ENCODE measurements at places on chromosomes 13 and 19.

- no peak for DNase-seq
Measured at GRCh38 chr13:73096638-73097037, 37.8 kb downstream of the KLF5 start.

- no peak for DNase-seq
Measured at GRCh38 chr13:40043764-40044163, 388.3 kb downstream of the COG6 start.

GRCh38 chr19:38904581-38905539, 5.1 kb downstream of the NFKBIB start:
- DNase-seq, result no peak

DNA sequence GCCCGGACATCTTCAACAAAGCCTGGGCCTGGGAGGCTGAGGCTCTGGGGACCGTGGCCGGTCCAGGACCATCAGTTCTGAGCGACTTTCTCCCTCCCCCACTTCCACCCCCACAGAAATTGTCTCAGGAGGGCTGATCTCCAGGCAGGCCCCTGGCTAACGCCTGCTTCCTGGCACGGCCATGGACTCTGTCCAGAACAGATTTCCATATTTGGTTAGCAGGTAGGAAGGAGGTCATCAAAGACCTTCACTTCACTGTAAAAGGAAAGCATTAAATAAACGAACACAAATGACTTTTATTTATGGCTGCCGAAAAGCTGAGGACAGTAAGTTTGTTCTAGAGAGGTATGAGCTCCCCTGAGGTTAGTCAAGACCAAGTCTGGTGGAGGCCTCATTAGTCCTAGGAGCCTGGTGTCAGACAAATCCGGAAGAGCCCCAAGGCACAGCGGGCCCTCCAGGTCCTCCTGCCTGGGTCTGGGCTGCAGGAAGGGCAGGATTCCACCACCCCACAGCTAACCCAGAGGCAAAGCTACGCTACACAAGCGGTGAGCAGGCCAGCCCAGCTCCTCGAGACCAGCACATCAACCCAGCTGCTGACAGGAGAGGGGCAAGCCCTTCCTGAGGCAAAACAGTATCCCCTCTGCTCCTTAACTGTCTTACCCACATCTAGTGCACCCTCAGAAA, 4.6 kb upstream of the PLPP2 start:
- no peak for DNase-seq

GRCh38 chr13:101325423-101325822, 90.9 kb downstream of the NALCN start:
- no peak for DNase-seq

DNA sequence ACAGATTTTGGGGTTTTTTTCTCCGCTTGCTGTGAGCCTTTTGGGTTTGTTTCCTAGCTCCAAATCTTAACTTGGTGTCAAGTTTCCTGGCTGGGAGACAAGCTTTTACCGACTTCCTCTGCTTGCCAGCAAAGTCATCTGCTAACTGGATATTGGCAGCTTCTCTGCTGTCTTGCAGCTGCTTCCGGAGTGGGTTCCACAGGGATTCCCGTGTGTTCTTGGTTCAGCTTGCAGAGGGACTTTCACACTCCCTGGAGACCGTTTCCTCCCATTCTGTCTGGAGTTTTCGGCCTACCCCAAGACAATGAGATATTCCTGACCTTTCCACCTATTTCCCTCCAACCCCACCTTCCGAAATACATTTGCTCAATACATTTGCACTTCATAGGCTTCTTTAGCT, 2.2 kb upstream of the COLGALT1 start:
- DNase-seq, result no peak

DNA sequence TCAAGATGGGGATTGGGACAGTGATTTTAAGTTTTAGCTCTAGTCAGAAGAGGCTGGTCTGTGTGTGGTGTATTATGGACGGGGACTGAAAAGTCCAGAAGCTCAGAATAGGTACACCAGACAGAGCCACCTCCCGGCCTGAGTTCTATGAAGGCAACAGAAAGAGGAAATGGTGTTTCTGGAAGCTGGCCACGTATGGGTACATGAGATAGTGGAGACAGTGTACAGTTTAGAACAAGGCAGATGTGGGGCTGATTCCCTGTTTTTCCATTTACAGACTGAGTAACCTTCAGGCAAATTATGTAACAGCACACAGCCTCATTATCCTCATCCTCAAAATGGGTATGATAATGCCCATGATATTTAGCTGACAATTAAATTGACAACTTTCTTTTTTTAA, 1.3 kb downstream of the ZNF175 start:
- DNase-seq, result no peak

- no peak for DNase-seq
Measured at GRCh38 chr19:31392464-31392863, 43.2 kb upstream of the TSHZ3 start.

DNA sequence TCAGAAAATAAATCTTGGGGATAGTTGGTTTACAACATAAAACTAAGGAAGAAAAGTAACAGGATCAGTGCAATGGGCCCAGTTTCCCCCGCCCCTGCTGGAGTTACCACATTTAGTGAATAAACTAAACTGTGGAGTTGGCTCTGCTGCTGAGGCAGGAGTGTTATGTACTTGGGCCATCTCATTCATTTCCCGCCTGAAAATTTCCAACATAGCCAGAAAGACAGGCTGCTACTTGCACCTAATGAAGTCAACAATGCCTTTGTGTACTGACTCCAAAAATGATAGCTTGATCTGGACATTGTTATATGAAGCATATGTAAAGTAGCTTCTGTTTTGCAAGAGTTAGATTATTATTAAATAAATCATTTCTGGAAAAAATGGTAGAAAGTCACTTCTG, 7.9 kb upstream of the RNASEH2B start:
- DNase-seq, result no peak

GRCh38 chr13:93289842-93290241, 63.2 kb downstream of the GPC6 start:
- no peak for DNase-seq

DNA sequence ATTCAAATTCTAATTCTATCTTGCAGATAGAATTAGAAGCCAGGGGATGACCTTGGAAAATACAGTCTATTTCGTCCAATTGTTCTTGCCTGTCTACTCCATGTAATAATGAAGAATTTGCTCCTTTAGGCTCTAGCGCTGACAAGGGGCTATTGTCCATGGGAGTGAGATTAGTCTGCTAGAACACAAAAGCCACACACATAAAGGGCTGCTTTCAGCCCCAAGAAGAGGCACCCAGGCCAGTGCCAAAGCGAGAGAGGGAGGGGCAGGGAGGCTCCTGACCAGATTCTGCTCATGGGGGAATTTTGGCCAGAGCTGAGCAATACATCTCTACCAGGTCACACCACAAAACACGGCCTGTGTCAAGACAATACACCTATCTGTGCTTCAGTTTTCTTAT, 1306.9 kb downstream of the UQCRFS1 start:
- no peak for DNase-seq

DNA sequence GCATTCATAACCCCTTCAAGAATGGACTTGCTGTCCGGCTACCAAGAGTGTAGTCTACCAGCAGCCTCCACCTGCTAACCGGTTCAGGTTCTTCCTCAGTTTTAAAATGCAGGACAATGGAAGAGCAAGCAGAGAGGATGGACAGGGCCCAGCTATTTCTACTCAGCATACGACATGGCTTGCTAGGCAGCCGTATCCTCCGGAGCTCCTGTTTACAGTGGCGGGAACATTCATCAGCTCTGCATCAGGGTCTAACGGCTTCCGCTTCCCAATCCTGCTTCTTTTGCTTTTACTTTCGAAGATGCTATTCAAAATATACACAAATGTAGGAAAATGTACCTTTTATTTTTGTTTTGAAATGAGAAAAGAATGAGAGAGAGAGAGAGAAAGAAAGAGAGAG, 118.5 kb downstream of the TRPC4 start:
- no peak for DNase-seq

GRCh38 chr19:5157186-5157585, 183.4 kb downstream of the PTPRS start:
- DNase-seq, result no peak

DNA sequence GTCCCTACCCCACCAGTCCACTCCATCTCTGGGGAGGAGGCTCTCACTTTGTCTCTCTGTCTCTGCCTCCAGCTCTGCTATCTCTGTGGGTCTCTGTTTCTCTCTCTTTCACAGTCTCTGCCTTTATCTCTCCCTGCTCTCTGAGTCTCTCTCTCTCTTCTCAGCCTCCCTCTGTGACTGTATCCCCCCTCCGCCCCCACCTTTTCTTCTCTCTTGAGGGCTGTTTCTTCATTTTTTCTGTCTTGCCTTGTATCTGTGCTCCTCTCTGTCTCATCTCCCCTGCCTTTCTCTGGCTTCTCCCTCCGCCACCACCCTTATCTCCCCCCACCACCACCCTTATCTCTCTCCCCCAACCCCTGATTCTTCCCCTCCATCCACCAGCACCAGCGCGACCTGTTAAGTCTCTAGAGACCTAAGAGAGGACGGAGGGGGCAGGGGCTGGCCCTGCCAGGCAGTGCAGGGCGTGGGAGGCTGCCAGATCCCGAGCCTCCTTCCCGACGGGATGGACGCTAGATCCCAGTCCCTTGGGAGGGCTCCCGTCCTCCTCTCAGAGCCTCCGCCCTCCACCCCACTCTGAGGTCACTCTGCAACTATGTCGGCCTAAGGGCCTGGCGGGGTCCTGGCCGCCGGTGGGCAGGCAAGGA, 1.0 kb downstream of the AXL start:
- no peak for DNase-seq

DNA sequence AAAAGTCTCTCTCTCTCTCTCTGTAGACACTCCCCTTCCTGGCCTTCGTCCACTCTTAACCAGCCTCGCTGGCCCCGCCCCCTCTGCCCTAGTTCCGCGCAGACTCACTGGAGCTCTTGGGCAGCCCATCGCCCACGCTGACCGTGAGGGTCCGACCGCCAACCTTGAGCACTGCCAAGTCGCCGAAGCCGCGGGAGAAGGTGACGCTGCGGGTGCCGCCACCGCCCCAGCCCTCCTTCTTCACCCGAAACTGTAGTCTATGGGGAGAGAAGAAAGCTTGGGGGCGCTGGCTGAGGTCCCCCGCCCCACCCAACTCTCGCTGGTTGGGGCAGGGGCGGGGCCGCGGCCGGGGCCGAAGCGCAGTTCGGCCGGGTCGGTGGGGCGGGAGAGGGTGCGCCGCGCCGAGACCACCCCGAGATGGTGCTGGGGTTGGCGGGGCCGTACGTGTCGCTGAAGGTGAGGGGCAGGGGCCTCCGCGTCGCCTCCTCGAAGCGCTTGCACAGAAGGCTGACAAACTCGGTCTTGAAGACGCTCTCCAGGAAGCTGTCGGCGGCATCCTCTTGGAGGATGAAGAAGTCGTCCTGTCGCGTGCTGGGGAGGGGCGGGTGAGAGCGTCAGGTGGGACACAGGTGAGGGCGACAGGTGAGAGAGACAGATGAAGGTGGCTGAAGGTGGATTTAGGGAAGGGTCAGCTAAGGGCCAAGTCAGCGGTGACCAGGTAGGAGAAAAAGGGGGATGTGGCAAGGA, 12.6 kb upstream of the ZNF414 start:
- DNase-seq, result no peak

DNA sequence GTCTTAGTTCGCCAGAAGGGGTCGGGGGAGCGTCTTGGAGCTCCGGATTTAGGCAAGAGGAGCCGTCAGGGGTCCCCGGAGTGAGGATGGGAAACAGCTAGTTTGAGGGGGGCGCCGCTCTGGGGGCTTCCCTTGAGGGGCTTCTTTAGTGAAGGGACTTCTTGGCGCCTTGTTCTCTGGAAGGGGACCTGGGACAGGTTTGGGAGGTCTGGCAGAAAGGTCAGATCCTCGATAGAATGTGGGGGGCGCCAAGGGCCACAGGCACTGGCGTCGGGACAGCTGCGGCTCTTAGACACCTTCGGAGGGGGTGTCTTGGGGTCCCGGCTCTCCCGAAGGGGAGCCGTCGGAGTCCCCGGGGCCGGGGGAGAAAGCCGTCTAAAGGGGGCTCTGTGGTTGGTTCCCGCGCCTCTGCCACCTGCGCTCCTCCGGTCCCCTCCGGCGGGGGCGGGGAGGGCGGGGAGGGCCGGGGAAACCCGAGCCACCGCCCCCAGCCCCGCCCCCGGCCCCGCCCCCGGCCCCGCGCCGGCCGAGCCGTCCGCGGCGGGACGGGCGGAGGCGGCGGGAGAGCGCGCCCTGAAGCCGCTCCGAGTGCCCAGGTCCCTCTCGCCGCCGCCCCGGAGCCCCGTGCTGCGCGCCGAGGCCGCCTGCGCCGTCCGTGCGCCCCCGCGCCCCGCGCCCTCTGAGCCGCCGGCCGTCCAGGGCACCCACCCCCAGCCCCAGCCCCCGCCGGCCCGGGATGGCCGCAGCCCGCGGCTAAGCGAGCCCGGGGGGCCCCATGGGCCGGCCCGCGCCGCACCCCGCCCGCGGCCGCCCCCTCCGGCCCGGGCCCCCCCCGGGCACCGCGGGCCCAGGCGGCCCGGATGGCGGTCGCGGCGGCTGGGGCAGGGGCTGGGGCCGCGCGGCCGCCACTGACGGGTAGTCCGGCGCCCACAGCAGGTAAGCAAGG, at the start of gene NRTN:
TSS of gene NRTN (plus strand) at position 552 of the 946 bp plus-strand sequence. CDS start 19,099 bp downstream, outside the sequence.
- DNase-seq, result peak; percentile 68

- DNase-seq, result no peak
Measured at GRCh38 chr19:34241513-34242337, 12.6 kb upstream of the GARRE1 start.

- DNase-seq, result no peak
Measured at GRCh38 chr19:38151242-38151641, 72.8 kb downstream of the DPF1 start.

GRCh38 chr13:101706651-101707050, 254.2 kb downstream of the ITGBL1 start:
- DNase-seq, result no peak

- DNase-seq, result no peak
Measured at GRCh38 chr19:40231544-40232424, 5.3 kb upstream of the CCNP start.
